CD4-positive, CD25-positive, alpha-beta regulatory T cell (primary cell): ENCODE measurements at places on chromosomes 4 and X. TPM values are rescaled to one million over a fixed set of nuclear protein-coding genes. Genes with fewer than 3 reads are reported as not detected.

The POLN gene
- 0.91 TPM for polyA plus RNA-seq

The ITM2A gene
- polyA plus RNA-seq, result 485 TPM

The ATP1B4 gene
- polyA plus RNA-seq, result not detected

The UCP1 gene
- polyA plus RNA-seq, result not detected

DNA sequence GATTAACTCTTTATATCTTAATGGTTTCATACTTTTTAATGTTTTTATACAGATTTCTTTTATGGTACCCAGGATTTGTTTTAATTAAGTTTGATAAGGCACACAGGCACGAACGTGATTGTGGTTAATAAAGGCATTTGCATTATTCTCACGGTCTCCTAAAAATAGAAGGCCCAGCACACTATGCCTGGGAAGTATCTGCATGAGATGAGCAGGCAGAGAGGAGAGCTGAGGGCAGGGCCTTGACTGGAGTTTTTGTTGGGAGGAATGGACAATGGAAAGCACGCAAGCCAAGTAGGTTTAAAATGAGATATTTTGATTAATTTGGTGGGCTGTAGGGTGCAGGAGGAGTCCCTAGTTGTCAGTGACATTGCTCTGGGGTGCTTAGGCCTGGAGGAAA lies 1714.3 kb upstream of the PCDH7 start:
- DNase-seq, result no peak

- DNase-seq, result no peak
Measured at GRCh38 chrX:103783971-103784370, 7.3 kb downstream of the PLP1 start.

GRCh38 chr4:124459941-124460310 lies 252.6 kb downstream of the ANKRD50 start:
- DNase-seq, result no peak

- no peak for DNase-seq
Measured at GRCh38 chrX:20382518-20383297, 116.0 kb upstream of the RPS6KA3 start.

DNA sequence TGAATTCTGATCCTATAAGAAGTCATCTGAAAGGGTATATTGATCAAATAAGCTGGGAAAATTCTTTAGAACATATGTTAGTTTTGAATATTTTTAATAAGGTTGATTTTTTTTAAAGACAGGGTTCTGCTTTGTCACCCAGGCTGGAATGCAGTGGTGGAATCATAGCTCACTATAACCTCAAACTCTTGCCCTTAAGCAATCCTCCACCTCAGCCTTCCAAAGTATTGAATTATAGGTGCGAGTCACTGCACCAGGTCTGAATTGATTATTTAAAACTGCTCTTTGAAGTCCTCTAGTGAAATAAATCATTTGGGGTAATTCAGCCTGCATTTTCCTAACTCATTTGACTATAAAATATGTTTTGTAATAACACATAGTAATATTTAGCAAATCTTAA lies 812.3 kb downstream of the PDHA2 start:
- no peak for DNase-seq

DNA sequence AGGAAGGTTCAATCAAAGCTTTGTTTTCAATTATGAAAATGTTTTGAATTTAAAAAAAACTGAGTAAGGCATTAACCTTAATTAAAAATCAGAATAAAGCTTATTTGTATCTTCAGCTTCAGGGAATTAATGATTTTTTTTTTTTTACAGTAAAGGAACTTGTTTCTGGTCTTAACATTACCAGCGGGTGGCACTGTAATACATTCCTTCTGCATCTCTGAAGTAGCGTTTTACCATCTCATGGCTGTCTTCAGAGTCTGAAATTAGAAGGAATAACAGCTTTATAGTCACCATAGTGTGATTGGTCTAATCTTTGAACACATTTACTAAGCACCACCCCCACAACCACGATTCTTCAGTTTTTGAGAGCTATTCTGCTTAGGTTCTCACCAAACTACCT lies 102.6 kb downstream of the IL1RAPL2 start:
- DNase-seq, result no peak

GRCh38 chrX:153921070-153921469 lies 5.0 kb downstream of the ARHGAP4 start:
- DNase-seq, result no peak

- no peak for DNase-seq
Measured at GRCh38 chr4:129355031-129355430, 259.1 kb downstream of the C4orf33 start.

- no peak for DNase-seq
Measured at GRCh38 chr4:90027565-90027964, 99.6 kb upstream of the CCSER1 start.

- no peak for DNase-seq
Measured at GRCh38 chr4:65669111-65670019, 924 bp downstream of the EPHA5 start.

DNA sequence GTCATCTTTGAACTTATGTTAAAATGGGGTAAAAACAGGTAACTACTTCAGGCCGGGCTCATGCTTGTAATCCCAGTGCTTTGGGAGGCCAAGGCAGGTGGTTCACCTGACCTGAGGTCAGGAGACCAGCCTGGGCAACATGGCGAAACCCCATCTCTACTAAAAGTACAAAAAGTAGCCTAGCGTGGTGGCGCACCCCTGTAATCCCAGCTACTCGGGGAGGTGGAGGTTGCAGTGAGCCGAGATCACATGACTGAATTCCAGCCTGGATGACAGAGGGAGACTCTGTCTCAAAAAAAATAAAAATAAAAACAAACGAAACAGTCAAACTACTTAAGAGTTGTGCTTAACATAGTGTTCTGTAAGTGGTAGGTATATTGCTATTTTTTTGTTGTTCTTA lies 2.5 kb downstream of the DDX3X start:
- no peak for DNase-seq

GRCh38 chr4:16875487-16875886 lies 23.0 kb downstream of the LDB2 start:
- DNase-seq, result no peak

GRCh38 chr4:110639207-110640090 lies 16.6 kb upstream of the PITX2 start:
- no peak for DNase-seq
